ENCODE measurements at places on chromosomes 12 and 14.

- DNase-seq = no peak
Observed at GRCh38 chr12:105226219-105226618, 9.8 kb downstream of the APPL2 start.

GRCh38 chr12:131862600-131862993 is 31.8 kb upstream of the ULK1 start:
- DNase-seq = no peak

- DNase-seq = no peak
Observed at GRCh38 chr14:85233756-85234155, 296.2 kb upstream of the FLRT2 start.

GRCh38 chr14:24662753-24663152 is 28.8 kb upstream of the GZMB start:
- DNase-seq = no peak

DNA sequence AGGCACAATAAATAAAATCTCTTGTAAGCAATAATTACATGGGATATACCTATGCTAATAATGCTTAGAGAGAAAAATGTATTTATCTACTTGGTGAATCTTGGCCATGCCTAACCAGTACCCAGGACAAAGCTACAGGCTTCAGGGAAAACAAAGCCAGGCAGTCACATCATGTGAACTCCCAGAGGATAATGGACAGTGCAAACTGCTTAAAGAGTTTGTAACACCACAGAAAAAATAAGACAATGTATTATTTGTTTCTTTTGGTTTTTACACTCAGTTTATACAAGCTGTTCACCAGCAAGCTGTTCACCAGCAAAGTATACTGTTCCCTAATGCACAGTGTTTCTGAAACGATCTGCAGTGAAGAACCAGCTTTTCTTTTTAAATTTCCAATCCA is 38.0 kb downstream of the DICER1 start:
- DNase-seq = no peak

DNA sequence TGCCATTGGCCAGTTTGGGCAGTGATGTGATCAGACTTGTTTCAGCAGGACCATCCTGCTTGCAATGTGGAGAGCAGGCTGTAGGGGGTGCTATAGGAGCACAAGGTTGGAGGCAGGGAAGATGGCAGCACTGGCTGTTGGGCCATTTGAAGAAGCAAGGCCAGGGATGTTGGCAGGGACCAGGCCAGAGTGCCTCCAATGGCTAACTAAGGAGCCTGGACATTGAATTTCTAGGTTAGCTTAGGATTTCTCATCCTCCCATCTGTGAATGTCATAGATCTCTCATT is 23.5 kb downstream of the FGF23 start:
- peak; percentile 47 for DNase-seq

- no peak for DNase-seq
Observed at GRCh38 chr12:85805654-85806053, 30.6 kb downstream of the RASSF9 start.

DNA sequence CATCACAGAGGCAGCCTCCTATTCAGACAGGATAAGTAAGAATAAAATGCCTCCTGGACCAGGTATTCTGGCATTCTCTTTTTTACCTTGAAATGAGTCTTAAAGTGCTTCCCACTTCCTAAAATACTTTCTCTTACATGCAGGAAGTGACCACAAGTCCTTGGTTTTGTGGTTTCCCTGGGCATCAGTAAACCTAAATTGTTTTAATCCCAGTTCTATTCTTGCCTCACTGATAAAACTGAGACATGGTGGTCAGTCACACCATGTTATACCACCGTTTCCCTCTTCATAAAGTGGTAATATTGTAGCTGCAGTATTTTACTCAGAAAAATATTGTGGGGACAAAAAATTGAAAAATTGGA is 1.2 kb upstream of the SALL2 start:
- no peak for DNase-seq

DNA sequence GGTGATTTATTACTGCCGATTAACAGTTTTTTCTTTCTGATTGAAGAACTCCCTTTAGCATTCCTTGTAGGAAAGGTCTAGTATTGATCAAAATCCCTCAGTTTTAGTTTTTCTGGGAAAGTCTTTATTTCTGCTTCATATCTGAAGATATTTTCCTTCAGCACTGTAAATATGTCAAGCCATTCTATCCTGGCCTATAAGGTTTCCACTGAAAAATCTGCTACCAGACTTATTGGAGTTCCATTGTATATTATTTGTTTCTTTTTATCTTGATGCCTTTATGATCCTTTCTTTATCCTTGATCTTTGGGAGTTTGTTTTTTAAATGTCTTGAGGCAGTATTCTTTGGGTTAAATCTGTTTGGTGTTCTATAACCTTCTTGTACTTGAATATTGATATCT is 55.0 kb upstream of the TMTC1 start:
- DNase-seq = no peak

DNA sequence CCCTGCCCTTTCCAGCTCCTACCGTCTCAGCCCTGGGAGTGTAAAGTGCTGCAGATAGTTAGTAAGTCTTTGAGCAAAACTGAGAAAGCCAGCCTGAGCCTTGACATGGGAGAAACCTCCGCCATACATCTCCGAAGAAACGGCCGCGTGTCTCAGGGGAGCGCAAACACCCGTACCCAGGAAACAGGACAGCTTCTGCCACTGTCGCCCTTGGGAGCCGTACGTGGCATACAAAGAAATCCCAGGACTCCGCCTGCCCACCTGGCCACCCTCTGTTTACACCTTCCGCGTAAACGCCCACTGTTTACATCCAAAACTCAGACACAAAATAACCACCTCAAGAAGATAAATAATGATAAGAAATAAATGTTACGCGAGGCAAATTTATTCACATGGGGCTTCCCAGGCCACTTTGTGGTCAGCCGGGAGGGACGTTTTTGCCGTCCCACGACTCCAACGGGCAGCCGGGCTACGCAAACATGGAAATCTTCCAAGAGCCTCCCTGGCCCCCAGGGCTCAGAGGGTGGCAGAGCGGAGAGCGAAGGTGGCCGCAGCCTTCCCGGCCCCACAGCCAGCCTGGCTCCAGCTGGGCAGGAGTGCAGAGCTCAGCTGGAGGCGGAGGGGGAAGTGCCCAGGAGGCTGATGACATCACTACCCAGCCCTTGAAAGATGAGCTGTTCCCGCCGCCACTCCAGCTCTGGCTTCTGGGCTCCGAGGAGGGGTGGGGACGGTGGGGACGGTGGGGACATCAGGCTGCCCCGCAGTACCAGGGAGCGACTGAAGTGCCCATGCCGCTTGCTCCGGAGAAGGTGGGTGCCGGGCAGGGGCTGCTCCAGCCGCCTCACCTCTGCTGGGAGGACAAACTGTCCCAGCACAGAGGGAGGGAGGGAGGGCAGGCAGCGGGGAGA is at the start of gene BDKRB2:
Gene BDKRB2 (plus strand): TSS at position 689 of the 908 bp plus-strand sequence. CDS start 32,269 bp downstream, outside the sequence.
- DNase-seq = peak; percentile 42

- no peak for DNase-seq
Observed at GRCh38 chr12:70048521-70049250, 194.5 kb upstream of the CNOT2 start.

GRCh38 chr14:54756656-54757392 is 145.8 kb downstream of the GCH1 start:
- no peak for DNase-seq

- no peak for DNase-seq
Observed at GRCh38 chr12:38880288-38880687, 25.1 kb downstream of the CPNE8 start.

GRCh38 chr14:90111895-90112534 is 50.2 kb downstream of the KCNK13 start:
- DNase-seq = no peak

DNA sequence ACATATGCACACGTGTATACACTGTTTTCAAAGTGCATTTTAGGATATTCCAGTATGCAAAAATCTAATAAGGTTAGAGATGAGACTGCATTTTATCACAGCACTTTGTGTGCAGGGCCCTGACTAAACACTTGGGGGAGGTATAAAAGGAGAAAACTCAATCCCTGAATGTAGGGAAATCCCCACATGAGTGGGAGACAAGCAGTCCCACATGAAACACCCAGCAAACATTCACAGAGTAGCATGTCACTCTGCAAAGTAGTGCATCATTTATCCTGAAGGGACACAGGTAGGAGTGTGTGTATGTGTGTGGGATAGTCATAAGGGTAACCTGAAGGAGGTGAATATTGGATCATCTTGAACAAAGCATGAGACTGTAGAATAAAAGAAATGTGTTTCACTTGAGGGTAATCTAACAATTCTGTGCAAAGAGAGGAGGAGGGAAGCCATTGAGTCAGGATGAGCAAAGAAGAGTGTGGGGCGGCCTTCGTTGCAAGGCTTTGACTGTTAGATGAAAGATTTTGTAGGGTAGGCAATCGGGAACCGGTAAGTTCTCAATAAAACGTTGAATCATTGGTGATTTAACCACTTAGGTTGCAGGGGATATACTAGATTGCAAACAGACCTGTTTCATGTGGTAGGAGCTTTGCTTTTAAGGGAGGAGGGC is 2.9 kb downstream of the PRPF40B start:
- no peak for DNase-seq

GRCh38 chr12:99454539-99455172 is 192.9 kb upstream of the GARIN6 start:
- no peak for DNase-seq

GRCh38 chr14:28323951-28324741 is 442.4 kb upstream of the FOXG1 start:
- no peak for DNase-seq

DNA sequence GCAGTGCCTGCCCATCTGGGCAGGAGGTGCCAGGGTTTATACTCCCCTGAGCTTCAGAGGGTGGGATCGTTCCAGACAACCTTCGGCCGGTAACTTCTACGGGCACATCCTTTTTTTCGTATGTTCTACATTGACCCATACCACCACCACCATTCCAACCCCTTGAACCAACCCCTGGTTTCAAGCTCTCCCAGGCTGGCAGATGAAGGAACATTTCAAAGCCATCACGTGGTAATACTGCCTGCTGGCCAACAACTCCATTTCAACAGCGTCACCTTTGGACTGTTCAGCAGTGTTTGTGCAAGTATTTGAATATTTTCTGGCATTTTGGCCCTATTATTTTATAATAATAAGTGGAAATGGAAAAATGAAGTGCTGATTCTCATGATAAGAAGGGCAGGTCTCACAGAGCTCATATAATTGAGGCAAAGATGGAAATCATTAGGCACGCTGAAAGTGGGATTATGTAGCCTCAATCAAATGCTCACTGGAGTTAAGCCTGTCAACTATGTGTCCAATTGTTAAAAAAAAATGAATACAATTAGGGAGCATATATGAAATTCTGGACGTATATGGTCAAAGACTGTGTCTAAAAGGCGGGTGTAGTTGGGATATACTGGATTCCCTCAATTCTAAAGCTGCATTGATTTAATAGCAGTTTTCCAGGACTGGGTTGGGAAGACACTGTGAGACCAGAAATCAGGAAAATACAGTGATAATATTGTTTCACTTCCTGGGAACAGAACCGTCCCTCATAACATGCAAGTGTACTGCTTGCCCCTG is 162.1 kb downstream of the ZFP36L1 start:
- DNase-seq = no peak

DNA sequence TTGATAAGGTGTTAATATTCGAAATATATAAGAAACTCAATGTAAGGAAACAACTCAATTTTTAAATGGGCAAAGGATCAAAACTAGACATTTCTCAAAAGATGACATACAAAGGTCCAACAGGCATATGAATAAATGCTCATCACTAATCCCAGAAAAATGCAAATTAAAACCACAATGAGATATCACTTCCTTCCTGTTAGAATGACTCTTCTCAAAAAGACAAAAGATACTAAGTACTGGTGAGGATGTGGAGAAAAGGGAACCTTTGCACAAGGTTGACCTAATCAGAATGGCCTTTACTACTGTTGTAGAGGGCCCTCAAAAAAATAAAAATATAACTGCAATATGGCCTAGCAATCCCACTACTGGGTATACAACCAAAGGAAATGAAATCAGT is 383.4 kb downstream of the KCNH5 start:
- DNase-seq = no peak

DNA sequence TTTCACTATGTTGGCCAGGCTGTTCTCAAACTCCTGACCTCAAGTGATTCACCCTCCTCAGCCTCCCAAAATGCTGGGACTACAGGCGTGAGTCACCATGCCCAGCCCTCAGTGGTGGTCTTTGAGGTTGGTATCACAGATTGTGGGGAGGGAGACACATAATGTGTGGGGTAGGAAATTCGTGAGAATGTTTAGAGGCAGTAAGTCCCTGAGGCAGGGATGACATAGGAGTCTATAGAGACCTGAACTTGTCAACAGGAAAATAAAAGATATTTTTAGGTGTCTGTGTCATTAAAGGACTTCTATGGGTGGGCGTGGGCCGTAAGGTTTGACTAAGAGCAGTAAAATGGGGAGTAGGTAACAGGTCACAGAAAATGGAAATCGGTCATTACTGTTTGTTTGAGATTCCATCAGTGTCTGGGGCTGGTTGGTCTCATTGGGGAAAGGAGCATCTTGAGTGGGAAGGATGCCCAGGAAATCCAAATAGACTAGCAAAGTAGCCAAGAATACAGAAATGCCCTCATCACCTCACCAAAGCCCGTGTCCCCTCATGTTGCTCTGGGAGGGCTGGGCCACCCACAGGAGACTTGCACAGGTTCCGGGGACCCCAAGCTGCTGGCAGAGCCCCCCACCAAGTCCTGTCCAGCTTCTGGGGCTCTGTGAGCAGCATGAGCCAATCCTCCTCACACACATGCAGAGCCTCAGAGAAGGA is 63.6 kb upstream of the BCL2L14 start:
- no peak for DNase-seq

DNA sequence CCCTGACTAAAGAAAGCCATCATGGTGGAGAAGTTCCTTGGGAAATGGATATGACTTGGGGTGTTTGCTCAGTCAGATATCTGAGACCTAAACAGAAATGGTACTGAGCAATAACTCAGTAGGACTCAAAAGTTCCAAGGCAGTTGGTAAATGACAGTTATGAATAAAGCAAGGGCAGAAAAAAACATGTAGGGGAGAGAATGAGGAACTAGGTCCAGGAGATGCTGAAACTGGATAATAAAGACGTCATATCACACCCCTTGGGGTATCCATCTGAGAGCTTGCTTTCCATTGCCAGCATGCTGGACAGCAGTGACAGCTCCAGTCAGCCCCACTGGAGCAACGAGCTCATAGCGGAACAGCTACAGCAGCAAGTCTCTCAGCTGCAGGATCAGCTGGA is 37.5 kb downstream of the RPGRIP1 start:
- no peak for DNase-seq

DNA sequence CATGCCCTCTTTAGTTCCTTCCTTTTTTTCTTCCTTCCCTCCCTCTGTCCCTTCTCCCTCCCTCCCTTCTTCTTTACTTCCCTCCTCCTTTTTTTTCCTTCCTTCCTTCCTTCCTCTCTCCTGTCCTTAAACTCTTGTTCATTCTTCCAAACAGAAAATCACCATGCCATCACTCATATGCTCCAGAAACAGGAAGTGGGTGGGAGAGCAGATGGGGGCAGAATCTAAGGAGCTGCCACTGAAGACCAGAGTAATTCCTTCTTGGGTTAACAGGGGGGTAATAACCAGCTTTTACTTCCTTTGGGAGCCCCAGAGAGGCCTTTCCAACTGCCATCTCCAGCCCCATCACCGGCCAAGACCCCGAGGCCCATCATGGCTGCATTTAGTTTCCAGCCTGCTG is 51.2 kb downstream of the SVOP start:
- DNase-seq = no peak
